ENCODE measurements at places on chromosomes 12 and 14.

- no peak for DNase-seq
Measured at GRCh38 chr14:73591690-73592449, at the start of gene ACOT4. Gene ACOT4 (plus strand): TSS chr14:73591873. CDS start chr14:73591960, 87 bp downstream.

DNA sequence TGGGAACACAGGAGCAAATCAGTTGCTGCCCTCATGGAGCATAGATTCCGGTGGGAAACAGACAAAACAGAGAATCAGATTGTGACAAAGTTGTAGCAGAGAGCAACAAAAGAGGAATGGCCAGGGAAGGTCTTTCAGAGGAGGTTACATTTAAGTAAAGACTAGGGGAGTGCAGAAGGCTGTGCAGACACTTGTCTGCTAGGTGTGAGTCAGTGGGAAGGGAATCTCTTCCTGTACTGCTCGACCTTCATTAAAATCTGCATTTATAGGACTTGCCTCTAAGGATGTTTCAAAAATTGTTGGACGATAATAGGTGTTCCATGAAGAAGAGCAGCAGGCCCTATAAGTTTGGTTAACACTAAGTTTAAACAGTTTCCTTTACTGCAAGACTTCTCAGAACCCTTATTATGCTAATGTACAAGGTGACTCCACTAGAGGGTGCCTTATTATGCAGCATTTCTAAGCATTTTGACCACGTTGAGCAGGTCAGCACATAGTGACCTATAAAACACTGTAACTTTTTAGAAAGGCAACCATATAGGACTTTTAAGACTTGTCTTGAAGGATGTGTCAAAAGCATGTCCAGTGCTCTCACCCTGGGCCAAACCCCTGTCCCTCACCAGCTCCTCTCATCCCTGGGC is 91.8 kb upstream of the RIC8B start:
- no peak for DNase-seq

- DNase-seq: peak; percentile 32
Measured at GRCh38 chr12:2640281-2640680, 154.5 kb upstream of the FKBP4 start.

DNA sequence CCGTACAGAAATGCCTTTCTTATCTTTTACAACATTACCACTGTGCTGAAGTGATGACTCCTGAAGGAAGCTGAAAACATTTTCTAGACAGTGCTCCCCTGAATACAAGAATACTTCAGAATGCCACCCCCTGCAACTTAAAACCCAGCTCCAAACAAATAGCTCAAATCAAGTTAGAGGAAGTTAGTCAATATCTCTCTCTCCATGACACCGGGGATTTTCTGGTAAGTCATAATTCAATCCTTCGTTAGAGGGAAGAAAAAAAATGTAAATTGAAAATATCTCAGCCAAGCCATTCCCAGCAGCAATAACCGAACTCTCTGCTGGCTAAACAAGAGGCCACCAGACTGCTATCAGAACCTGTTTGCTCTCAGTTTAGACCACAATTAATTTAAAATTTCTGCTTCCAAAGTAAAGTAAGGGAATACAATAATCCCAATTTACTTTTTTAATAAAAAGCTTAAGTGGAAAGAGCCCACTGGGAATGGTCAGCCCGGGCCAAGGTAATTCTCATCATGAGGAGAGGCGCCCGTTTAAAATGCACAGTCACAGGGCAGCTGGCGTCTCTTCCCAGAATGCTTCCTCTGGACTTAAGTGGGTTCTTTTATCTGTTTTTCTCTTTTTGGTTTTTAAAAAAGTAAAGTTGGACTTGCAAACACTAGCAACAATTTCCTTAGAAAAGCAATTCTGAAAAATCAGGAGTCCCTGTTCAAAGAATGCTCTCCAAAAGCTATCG is 710.1 kb upstream of the STXBP6 start:
- DNase-seq: no peak

DNA sequence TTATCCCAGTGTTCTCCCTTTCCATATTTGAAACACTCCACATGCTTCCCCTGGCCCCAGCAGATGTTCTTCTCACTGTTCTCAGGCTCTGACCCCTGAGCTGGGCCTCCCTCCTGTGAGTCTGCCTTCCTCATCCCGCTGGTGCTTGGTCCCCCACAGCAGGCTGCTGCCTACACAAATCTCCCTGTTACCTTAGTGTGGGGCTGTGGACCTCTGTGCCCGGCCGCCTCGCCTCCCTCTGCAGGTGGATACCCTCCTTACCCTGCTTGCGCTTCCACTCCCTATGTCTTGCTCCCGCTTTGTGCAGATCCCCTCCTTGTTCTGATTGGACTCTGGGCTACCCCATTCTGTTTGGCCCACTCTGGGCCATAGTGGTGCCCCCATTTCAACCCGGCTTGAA is 6.9 kb downstream of the DERA start:
- no peak for DNase-seq

DNA sequence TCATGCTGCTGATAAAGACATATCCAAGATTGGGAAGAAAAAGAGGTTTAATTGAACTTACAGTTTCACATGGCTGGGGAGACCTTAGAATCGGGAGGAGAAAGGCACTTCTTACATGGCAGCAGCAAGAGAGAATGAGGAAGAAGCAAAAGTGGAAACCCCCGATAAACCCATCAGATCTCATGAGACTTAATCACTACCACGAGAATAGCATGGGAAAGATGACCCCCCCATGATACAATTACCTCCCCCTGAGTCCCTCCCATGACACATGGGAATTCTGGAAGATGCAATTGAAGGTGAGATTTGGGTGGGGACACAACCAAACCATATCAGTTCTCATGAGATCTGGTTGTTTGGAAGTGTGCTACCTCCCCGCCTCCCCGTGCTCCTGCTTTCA is 9.8 kb upstream of the MFAP5 start:
- DNase-seq: no peak

GRCh38 chr14:61262082-61262481 is 19.1 kb downstream of the TMEM30B start:
- DNase-seq: no peak

DNA sequence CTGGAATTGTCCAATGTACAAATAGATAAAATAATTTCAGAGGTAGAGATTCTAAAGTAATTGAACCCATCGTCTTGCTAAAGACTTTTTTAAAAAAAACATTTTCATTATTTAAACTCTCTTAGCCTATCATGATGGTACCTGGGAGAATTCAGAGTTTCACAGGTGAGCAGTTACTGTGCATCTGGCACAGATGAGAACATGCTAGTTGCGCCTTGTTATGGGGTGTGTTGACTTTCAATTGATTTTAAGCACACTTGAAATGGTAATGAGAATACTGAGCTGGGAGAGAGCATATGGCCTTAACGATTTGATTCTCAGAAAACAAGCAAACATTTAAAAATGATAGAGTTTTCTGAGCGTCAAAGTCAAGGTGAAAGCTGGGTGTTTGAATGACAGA is 66.6 kb downstream of the FLRT2 start:
- DNase-seq: no peak

- peak; percentile 72 for DNase-seq
Measured at GRCh38 chr12:58529114-58529665, 391.1 kb downstream of the LRIG3 start.

DNA sequence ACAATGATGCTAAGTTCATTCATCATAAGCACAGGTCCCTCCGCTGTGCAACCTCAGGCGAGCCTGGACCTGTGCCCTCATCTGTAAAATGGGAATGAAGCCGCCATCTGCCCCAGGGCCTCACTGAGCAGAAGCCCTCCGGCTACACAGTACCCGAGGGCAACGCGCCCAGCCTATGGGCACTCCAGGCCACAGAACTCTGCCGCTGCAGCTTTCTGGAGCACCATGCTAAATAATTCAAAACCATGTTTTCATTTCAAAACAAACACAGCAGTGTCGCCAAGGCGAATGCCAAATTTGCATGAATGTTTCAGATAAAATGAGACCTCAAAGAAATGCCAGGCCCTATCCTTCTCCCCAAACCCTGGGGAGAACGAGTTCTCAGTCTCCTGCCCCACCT is 4.0 kb downstream of the NCOR2 start:
- DNase-seq: no peak

GRCh38 chr12:112183141-112184021 is 58.0 kb downstream of the TRAFD1 start:
- no peak for DNase-seq

- no peak for DNase-seq
Measured at GRCh38 chr12:78430551-78430950, 434.0 kb upstream of the SYT1 start.

DNA sequence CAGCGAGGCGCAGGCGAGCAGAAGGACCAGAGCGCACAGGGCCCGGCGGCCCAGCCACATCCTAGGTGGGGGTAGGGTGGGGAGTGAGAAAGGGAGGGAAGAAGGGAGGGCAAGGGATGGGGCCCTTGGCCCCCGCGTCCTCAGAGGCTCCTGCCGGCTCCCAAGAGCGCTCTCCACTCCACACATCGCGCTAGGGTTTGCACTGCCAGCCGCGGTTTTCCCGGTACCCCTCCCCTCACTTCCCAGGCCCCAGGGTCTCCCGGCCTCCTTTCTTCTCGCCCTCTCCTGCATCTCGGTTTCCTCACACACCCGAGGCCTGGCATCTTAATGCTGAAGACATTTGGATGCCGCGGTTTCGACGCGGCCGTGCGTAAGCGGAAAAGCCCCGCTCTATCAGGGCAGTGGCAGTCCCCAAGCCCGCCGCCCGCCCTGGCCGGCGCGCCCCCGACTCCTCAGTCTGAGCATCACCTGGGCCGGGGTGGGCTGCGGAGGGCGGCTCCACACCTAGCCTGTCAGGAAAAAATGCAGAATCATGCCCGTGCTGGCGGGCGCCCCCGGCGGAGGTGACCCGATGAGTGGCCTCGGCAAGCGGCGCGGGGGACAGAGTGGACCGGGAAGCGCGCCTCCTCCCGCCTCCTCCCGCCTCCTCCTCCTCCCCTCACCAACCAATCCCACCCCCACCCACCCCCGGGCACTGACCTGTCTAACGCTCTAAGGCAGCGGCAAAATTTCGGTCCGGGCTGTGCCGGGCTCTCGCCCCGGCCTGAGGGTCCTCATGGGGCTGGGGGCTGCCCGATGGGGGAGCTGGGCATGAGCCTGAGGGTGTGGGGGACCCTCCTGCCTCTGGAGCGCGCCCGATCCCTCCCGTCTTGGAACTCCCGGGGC is 686 bp downstream of the B4GALNT1 start:
- no peak for DNase-seq

DNA sequence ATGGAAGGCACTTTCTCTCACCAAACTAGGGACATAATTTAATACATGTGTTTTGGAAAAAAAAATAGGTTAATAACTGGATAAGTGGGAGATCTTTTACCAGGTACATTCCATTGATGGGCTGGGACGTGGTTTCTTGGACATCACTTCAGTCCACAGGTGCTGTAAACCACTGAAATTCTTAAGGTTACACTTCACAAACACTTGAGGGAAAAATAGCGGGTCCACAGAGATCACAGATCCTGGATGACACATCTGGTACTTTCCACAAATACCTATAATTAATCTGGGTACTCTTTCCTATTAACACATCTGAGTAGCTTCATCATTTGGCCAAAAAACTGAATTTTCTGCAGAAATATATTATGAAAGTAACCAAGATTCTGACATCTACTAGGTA is 85.0 kb downstream of the POLR3B start:
- no peak for DNase-seq

GRCh38 chr14:55339770-55340169 is 68.5 kb downstream of the FBXO34 start:
- no peak for DNase-seq

DNA sequence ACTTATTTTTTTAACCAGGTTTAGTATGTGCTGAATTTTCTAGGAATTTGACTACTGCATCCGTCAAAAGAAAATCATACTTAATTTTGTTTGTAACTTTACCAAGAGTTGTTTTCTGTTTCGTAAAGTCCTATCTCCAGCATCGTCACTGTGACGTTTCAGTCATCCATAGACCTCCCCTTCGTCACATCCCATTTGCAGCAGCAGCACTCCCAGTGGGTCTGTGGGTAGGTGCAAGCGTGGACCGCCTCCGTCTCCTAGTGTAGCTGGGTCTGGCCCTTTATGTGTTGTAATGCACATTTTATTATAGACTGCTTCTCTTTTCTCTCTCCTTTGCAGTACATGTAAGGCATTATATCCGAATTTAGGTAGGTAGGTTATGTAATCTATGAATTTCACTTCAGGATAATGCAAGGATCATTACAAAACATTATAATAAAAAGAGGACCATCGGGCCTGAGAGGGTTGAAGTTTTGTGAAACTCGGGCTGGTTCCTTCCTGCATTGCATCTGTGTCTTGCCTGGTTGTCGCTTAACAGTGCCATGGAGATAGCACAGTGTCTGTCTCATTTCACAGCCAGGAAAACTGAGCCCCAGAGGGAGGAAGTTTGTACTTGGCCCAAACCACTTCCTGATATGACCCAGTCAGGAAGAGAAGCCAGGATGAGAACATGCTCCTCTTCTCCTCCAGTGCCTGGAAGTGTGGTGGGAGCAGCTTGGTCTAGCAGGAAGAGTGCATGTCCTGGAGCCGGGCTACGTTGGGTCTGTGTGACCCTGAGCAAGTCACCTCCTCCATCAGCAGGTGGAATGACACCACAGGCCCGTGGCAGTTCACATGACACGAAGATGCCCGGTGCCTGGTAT is 41.3 kb downstream of the EVL start:
- DNase-seq: no peak

GRCh38 chr14:105913861-105914260 is 387.5 kb downstream of the TMEM121 start:
- DNase-seq: no peak

DNA sequence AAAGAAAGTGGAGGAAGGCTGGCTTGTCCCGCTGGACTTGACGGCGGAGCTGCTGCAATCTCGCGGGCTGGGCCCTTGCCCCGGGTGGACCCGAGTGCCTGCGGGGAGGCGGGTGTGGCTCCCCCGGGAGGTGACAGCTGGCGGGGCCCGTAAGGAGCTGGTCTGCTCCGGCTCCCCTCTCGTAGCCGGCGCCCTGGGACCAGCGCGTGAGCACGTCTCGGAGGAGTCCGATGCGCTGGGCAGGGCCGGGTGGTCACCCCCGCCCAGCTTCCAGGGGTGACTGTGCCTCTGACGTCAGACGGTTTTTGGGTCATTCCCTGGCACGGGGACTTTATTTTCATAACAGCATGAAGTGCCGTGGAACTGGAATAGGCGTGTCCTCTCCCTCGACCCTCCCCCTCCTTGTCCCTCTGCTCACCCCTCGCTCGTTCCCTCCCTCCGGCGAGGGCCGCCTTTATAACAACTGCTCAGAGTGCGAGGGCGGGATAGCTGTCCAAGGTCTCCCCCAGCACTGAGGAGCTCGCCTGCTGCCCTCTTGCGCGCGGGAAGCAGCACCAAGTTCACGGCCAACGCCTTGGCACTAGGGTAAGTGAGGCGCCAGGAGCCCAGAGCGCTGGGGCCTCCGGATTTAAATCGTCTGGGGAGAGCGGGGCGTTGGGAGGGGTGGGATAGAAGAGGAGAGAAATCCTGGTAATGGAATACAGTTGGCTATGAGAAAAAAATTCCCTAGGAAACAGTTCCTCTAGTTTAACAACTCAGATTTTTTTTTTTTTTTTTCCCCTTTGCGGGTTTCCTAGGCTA is at the start of gene GPRC5A:
GPRC5A (plus strand) TSS at position 483 of the 801 bp plus-strand sequence. CDS start 16,688 bp downstream, outside the sequence.
- DNase-seq: peak; percentile 80

DNA sequence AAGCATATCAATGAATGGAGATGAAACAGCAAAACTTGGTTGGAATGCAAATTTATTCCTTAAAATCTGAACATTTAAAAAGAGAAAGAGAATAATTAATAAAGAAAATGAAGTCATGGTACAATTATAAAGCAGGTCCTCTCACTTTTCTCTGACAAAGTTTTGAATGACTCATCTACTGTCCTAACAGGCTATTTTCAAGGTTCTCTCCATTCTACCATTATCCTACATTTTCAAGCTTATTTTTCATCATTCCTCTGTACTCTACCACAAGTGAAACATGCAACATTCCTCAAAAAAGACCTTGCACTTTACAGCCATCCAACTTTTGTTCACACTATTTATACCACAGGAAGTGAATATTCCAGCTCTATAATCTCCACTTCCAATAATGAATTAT is 36.9 kb upstream of the AP4S1 start:
- no peak for DNase-seq

- DNase-seq: no peak
Measured at GRCh38 chr12:100170313-100170858, 27.7 kb upstream of the BLTP3B start.

All from HFF-Myc (cell line).